Urothelium cell line (cell line): ENCODE measurements at places on chromosomes 1 and 21.

GRCh38 chr1:219416598-219417238 lies 196.2 kb downstream of the ZC3H11B start:
- peak; percentile 19 for DNase-seq

DNA sequence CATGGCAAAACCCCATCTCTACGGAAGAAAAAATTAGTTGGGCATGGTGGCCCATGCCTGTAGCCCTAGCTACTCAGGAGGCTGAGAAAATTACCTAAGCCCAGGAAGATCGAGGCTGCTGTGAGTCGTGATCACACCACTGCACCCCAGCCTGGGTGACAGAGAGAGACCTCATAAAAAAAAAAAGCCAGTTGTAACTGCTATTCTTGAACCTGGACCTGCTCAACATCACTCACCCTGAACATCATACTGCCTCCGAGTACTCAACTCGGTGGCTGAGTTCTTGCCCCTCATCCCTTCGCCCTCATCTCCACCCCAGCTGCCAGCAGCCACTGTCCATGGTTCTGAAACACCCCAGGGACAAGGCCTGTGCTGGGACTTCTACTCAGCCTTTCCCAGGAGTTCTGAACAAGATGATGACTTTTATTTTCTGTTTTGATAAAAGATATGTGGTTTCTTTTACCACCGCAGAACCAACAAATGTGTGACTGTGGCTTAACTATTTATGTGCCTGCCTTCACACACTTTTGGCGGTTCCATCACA lies 5.4 kb upstream of the DISP3 start:
- peak; percentile 51 for DNase-seq

GRCh38 chr1:47664356-47664755 lies 226.5 kb downstream of the FOXD2 start:
- no peak for DNase-seq

DNA sequence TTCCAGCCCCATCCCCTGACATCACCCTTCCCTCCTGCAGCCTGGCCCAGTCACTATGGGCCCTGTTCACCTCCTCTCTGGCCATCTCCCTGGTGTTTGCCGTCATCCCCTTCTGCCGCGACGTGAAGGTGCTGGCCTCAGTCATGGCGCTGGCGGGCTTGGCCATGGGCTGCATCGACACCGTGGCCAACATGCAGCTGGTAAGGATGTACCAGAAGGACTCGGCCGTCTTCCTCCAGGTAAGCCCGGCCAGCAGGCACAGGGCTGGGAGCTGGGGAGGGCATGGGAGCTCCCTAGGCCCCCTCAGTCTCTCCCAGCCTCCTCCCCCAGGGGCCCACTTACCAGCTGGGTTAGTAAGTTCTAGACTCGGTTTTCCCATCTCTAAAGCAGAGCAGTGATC lies 52.1 kb downstream of the ELK4 start:
- no peak for DNase-seq

DNA sequence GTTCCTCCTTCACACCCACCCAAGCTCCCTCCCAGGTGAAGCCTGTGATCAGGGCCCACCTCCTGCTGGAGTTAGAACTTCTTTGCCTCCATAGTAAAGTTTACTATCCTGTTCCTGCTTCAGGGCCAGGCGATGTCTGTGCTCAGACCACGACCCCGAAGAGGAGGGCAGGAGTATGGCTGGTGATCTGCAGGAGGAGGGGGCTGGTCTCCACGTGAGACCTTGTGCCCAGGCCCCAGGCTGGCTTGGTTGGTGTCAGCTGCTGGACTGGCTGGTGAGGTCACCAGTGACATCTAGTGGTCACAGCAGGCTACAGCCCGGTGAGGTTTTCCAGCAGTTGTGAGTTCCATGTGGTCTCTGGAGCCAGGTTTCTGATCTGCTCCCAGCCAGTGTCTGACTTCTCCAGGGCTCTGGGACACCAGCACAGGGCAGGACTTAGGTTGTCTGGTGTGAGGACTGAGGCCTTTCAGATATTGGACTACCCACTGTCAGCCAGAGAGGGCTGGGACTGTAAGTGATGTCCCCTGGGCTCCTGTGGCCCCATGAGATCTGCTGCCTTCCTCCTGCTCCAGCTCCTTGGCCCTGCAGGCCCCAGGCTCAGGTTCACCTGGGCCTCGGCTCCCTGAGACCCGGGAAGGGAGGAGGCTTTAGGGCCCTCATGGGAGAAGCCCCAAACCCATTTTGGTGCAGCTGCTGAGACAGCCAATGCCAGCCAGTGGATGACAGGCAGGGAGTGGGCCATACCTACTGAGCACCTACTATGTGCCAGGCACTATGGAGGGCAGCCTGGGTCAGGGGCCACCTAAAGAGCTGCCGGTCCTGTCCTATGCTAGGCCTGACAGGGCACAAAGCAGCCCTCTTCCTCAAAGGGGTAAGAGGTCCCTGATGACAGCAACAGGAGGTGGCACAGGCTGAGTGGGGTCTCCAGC lies 6.0 kb upstream of the UBL4B start:
- DNase-seq, result peak; percentile 88

DNA sequence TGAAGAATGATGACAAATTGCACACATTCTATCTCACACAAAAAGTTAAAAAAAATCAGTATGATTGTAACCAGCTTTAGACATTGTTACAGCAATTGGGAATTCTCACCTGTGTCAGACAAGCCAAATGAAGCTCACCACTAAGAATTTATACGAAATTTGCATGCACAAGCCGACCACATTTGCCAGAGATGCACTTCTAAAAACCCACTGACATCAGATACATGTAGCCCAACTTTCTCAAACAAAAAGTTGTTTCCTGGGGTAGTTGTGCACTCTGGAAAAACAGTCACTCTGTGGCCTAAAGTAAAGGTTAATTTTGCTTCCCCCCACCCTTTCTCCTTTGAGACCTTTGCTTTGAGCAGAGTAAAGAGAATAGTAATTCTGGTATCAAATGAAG lies 67.9 kb upstream of the IL12RB2 start:
- no peak for DNase-seq

GRCh38 chr1:217268058-217268457 lies 362.8 kb downstream of the GPATCH2 start:
- DNase-seq, result no peak

DNA sequence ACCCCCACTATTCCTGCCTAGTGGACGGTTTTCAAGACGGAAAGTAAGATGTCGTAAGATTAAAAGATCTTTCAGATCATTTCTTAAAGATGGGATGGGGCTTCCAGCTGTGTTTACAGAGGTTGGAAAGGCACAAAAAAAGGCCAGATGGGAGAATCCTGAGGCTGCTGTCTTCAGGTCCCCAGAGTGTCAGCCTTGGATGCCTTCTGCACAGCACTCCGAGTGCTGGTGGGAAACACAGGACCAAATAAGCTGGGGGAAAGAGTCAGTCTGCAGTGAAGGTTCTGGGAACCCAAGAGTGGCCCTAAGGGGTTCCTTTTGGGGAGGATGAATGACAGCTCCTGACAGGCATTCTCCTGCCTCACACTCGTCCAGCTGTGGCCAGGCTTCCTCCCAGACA lies 96.5 kb downstream of the COLGALT2 start:
- no peak for DNase-seq

GRCh38 chr1:119773711-119774241 lies 5.1 kb upstream of the HMGCS2 start:
- DNase-seq, result no peak
